ENCODE measurements at places on chromosomes 13 and 19.

DNA sequence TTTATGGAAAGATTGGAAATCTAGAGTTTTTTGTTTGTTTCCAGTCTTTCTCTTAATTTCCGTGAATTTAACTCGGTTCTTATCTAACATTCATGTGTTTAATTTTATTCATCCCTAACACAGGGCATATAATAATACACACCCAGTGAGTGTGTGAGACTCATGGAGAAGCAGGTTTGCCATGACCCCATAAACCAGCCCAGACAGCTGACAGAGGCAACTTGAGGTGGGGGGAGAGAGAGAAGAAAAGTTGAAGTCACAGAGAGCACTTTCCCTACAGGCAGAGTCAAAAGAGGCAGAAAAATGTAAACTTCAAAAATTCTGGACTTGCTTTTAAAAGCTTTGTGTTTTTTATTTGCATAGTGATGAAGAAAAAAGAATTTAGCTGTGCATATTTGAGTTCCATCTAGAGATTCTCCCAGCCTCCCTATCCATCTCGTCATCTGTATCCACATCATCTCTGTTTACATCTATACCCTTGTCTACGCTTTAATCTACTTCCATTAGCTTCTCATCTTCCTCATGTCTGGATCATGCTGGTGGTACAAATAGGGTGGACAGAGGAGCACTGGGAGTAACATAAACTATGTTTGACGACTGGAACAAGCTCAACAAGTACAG is 60.2 kb downstream of the THSD1 start:
- no peaks in the 10 kb centered on the region for H3K4me1 ChIP-seq
- H3K4me3 ChIP-seq, result no peak overlapping the region
- H3K36me3 ChIP-seq, result no peaks in the 10 kb centered on the region
- no peak overlapping the region for H3K27ac ChIP-seq
- DNase-seq, result no peak

DNA sequence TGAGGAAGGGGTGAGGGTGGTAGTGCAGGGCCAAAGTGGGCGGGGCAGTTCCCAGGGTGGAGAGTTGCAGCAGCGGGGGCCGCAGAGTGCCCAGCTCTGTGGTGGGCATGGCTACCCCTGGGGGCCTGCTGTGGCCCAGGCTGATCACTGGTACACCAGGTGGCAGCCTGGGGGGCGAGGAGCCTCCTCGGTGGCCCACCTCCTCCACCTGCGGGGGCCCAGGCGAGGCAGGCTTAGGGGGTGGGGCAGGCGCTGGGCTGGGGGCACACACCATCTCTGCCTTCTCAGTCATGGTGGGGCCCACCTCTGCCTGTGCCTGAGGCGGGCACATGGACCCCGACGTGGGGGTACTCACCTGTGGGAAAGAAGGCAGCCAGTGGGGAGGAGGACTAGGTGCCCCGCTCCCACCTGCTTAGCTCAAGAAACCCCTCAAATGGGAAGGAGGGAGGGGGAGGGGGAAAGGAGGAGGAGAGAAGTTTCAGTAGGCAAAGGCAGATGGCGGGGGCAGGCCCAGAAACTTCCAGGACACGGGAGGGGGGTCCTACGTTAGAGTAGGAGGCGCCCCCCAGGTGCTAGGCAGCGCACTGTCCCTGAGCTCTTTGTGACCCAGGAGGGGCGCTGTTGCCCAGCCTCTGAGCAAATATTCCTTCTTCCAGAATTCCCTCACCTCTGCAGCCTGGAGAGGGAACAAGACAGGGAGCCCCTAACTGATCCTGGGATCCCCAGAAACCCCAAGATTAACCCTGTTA is 1.6 kb downstream of the LYL1 start:
- no peak for DNase-seq
- H3K4me1 ChIP-seq, result peaks cover 4% of the 10 kb centered on the region
- no peaks in the 10 kb centered on the region for H3K36me3 ChIP-seq
- no peaks in the 10 kb centered on the region for H3K27me3 ChIP-seq
- H3K4me3 ChIP-seq, result peak overlapping the region; percentile 59
- peak overlapping the region; percentile 79 for H3K27ac ChIP-seq

DNA sequence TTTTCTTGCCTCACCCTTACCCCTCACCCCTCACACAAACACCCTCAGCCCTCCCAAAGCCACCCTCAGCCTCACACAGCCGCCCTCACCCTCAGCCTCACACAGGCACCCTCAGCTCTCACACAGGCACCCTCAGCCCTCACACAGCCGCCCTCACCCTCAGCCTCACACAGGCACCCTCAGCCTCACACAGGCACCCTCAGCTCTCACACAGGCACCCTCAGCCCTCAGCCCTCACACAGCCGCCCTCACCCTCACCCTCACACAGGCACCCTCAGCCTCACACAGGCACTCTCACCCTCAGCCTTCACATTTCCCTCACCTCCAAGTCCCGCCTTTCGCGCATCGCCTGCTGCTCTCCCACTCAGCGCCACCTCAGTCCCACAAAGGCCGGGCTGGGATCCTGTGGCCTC is 287 bp upstream of the ZSCAN22 start:
- H3K4me1 ChIP-seq, result peaks cover 4% of the 10 kb centered on the region
- no peak for DNase-seq
- peak overlapping the region; percentile 86 for H3K27ac ChIP-seq

DNA sequence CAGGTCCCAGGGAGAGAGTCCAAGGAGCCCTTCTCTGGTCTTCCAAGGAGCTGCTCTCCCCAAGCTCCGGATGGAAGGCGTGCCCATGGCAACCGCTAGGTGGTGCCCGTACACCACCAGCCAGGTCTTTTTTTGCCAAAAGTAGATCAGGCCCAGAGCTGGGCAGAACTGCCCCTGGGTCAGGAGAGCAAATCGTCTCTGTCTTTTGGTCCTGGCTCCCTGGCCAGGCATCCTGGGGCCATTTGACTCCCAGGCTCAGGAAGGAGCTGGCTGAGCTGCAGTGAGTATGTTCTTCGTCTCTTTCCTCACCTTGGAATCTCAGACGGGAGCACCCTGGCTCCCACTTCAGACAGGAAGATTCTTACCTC is 24.6 kb upstream of the BCL3 start:
- H3K4me1 ChIP-seq, result peaks cover 5% of the 10 kb centered on the region
- H3K36me3 ChIP-seq, result no peaks in the 10 kb centered on the region
- no peak overlapping the region for H3K4me3 ChIP-seq

- no peak overlapping the region for H3K4me3 ChIP-seq
- no peaks in the 10 kb centered on the region for H3K36me3 ChIP-seq
- no peak for DNase-seq
- peaks cover 7% of the 10 kb centered on the region for H3K27me3 ChIP-seq
- no peak overlapping the region for H3K27ac ChIP-seq
Observed at GRCh38 chr19:51680474-51680873, 12.7 kb upstream of the SPACA6 start.

DNA sequence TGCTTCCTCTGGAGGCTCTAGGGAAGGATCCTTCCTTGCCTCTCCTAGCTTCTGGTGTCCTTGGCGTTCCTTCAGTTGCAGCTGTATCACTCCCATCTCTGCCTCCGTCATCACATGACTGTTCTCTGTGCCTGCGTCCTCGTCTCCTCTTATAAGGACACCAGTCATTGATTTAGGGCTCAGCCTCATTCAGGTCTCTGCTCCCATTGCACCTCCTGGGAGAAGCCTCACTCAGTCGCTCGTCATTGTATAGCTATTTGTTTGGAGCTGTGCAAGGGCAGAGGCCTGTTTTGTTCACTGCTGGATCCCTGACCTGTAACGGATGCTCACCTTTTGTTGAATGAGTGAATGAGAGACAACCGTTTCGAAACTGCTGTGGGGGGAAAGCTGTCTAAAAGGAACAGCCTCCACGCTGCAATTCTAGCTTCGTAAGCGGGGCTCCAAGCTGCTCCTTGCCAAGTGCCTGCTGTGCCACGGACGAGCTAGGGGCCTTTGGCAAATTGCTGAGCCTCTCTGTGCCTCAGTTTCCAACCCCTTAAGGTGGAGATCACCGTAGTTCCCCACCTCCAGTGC is 17.2 kb downstream of the BRSK1 start:
- H3K27me3 ChIP-seq, result no peaks in the 10 kb centered on the region
- no peak overlapping the region for H3K27ac ChIP-seq
- no peaks in the 10 kb centered on the region for H3K36me3 ChIP-seq
- DNase-seq, result no peak
- H3K4me3 ChIP-seq, result peak overlapping the region; percentile 62

GRCh38 chr19:50663482-50663790 is 14.2 kb downstream of the C19orf81 start:
- no peak overlapping the region for H3K27ac ChIP-seq
- H3K4me1 ChIP-seq, result peaks cover 8% of the 10 kb centered on the region
- no peaks in the 10 kb centered on the region for H3K36me3 ChIP-seq
- peaks cover 57% of the 10 kb centered on the region for H3K27me3 ChIP-seq

DNA sequence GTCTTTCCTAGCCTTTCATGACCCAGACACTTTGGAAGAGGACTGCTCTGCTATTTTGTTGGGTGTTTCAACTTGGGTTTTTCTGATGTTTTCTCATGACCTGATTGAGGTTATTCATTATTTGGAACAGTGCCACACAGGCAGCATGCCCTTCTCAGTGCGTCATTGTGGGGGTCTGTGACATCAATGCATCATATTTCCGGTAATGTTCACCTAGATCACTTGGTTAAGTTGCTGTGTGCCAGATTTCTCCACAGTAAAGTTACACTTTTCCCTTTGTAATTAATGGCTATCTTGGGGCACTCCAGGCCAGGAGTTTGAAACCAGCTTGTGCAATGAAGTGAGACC is 124.4 kb downstream of the SIPA1L3 start:
- DNase-seq, result no peak
- no peak overlapping the region for H3K27ac ChIP-seq
- no peak overlapping the region for H3K4me3 ChIP-seq
- no peaks in the 10 kb centered on the region for H3K4me1 ChIP-seq
- H3K27me3 ChIP-seq, result no peaks in the 10 kb centered on the region
- no peaks in the 10 kb centered on the region for H3K36me3 ChIP-seq

DNA sequence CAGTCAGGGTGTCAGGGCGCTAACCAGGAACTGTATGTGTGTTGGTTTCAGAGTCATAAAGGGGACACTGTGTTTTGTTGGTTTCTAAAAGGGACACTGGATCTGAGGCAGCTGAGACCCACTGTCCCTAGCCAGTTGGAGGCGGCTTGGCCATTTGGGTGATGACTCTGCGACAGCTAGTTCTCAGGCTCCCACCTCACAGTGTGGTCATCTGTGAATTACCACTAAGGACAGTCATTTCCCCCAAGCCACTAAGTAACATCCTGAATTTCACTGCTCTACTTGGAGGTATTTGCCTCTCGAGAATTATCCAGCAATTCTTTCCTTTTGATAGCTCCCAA is 51.5 kb downstream of the EPS15L1 start:
- H3K27ac ChIP-seq, result no peak overlapping the region
- peaks cover 4% of the 10 kb centered on the region for H3K36me3 ChIP-seq
- H3K4me1 ChIP-seq, result no peaks in the 10 kb centered on the region
- H3K4me3 ChIP-seq, result no peak overlapping the region
- DNase-seq, result no peak
- H3K27me3 ChIP-seq, result no peaks in the 10 kb centered on the region

All from breast epithelium (tissue), 4 donors.